ENCODE measurements at places on chromosomes 12 and 14. TPM values are rescaled to one million over a fixed set of nuclear protein-coding genes. Genes with fewer than 3 reads are reported as not detected.
A peak's percentile ranks its signal among the peaks of the same experiment; 100 is the strongest.

GRCh38 chr14:61025251-61026223, 44.5 kb downstream of the SLC38A6 start:
- peak; percentile 56 for DNase-seq

GRCh38 chr12:108457006-108457733, 57.9 kb upstream of the FICD start:
- DNase-seq: no peak

DNA sequence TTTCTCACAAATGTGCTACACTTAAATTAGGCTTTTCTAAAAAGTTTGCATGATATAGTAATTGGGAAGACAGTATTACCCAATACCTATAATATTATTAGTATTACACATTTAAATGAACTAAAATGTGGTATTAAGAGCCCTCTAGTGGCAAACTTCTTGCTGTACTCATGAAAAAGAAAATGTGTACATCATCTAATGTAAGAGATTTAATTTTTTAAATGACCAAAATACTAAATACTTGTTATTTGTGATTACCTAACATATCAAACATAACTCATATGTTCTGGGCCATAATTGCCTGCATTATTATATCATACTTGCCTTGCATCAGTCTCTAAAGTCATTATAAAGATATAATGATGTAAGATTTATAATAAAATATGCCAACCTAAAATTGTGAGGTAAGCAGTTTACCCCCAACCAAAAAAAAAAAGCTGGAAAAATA, 64.2 kb downstream of the DNAI7 start:
- DNase-seq: peak; percentile 12

DNA sequence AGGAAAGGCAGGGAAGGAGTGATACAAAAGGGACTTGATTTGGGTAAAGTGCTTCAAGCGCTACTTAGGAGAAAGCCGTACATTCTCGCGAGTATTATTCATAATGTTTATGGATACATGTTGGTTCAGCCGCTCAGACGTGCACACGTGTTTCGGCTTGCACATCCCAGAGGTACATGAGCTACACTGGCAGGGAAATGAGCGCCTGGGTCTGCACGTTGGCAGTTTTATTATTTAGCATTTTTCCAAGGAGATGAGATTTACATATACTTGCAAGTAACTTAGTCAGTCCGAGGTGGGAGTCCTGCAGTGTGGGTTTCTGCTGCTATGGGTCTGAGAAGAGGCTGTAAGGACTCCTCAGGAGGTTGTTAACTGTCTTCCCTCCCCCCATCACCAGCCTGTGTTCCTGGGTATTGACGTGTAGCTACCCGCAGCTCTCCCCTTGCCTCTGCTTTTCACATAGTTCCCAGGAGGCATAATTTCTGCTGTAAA, 1.5 kb downstream of the PRKCH start:
- DNase-seq: no peak

DNA sequence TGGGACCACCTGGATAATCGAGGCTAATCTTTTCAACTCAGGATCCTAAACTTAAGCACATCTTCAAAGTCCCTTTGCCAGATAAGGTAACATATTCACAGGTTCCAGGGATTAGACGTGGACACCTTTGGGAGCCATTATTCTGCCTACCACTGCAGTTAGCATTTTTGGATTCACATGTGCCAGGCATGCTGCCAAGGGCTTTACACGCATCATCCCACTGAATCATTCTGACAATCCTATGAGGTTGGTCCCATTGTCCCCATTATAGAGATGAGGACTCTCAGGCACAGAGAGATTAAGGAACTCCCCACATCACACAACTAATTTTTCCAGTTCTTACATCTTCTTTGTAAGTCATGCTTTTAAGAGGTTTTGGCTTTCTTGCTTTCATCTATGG, 34.5 kb downstream of the RTN1 start:
- DNase-seq: no peak

GRCh38 chr12:110262442-110263388, 18.3 kb upstream of the ATP2A2 start:
- no peak for DNase-seq

GRCh38 chr14:82872494-82872893, 1338.8 kb upstream of the SEL1L start:
- no peak for DNase-seq

GRCh38 chr12:101780599-101780998, 41.3 kb upstream of the SYCP3 start:
- DNase-seq: no peak

DNA sequence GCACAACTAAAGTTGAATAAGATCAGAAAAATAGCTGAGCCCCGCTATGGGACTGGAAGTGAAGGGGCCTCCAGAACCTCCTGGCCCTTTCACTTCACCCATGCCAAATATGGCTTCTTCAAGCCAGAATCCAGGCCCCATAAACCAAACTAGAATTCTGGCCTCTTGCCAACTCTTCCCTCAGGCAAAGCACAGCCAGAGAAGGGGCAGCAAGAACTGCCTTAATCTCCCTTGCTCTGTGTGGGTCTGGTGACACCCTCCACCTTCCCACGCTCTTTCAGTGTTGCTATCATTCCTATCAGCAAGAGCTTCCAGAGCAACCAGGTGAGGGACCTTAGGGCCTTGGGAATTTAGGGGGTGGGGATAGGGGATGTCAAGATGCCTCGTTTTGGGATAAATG, 3.1 kb upstream of the PNMA1 start:
- DNase-seq: no peak

DNA sequence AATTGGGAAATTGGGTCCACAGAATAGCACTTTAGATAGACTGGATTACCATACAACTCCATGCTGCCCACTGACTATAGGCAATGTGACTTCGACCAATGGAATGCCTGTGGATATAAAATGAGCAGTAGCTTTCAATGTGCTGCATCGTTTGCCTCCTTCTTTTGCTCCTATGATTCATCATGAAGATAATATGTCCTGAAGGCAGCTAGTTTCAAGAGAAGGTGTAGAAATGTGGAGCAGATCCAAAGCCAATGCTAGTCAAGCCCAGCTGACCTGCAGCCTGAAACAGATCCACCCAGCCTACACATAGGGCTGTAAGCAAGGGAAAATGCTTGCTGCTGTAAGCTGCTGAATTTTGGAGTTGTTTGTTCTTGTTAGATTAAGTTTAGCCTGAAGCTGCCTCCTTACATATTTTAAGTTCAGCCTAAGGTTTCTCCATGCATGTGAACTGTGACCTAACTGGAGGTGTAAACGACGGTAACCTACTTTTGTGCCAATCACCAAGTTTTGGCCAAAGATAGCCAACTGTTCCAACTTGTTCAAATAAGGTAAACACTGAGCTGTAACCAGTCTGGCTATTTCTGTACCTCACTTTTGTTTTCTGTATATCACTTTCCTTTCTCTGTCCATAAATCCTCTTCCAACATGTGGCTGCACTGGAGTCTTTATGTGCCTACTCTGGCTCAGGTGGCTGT, 169.1 kb upstream of the AVPR1A start:
- no peak for DNase-seq

GRCh38 chr14:98171654-98172053, 1100.3 kb downstream of the BCL11B start:
- no peak for DNase-seq

GRCh38 chr12:18546399-18546798, 191.4 kb downstream of the PLCZ1 start:
- no peak for DNase-seq

GRCh38 chr12:32494656-32495055, 95.3 kb downstream of the FGD4 start:
- no peak for DNase-seq

GRCh38 chr14:90288651-90289355, 32.5 kb downstream of the PSMC1 start:
- DNase-seq: no peak

GRCh38 chr14:102928412-102929240, 6.2 kb downstream of the AMN start:
- no peak for DNase-seq

NTS gene
- not detected for total RNA-seq

RIMKLB gene
- 30.1 TPM for total RNA-seq

ZNF268 gene
- 35.6 TPM for total RNA-seq
